ENCODE measurements at places on chromosomes 2 and 18.

GRCh38 chr2:217331523-217332416 lies 471.9 kb upstream of the TNP1 start:
- no peak for DNase-seq

- no peak for DNase-seq
Observed at GRCh38 chr2:42216694-42217093, 47.5 kb downstream of the EML4 start.

- no peak for DNase-seq
Observed at GRCh38 chr2:7661502-7661901, 744.3 kb downstream of the RNF144A start.

DNA sequence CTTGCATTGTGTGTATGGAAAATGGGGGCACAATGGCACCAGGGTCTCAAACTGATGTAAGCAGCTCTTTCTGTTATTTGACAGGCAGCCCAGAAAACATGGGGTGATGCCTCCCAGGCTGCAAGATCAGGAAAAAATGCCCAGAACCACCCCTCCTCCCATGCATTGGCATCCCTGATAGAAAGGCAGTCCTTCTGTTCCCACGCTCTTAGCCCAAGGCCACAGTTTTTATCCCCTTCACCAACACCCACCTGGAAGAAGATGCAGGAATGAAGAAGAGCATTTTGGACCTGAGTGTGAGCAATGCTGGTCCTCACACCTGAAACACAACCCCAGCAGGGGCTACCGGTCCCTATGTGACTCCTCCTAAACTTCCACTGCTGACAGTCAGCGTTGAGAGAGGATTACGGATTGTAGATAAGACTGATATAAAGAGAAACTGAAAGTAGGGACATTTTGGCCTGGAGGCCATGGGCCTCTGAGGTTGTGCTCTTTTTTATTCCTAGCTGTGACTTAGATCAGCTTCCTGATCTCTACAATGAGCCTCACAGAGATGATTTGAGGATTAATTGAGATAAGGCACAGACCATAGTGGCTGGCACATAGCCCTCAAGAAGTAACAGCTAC lies 386.0 kb upstream of the ATP5MC3 start:
- DNase-seq: no peak

GRCh38 chr2:5740817-5741216 lies 48.6 kb downstream of the SOX11 start:
- DNase-seq: no peak

DNA sequence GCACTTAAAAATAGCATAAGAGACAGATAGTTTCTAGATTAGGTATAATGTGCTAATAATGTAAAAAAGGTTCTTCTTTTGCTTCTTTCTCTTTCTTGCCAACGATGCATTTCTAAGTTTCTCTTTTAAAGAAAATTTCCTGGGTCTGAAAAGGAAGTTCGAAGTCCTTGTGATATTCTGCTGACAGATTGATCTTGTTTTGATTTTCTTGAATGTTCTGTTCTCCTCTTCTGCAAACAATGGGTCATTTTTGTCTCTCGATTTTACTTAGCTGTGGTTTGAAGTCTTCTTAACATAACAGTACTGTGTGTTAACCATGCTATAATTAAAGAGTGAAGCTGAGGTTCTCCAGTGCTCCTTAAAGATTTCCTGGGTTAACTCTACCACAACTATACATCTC lies 61.1 kb upstream of the ACYP2 start:
- no peak for DNase-seq

GRCh38 chr2:74059137-74059775 lies 74.5 kb downstream of the TET3 start:
- no peak for DNase-seq

- DNase-seq: no peak
Observed at GRCh38 chr18:45374878-45375630, 240.2 kb upstream of the SLC14A2 start.

- DNase-seq: no peak
Observed at GRCh38 chr2:226902041-226902966, 66.5 kb downstream of the RHBDD1 start.

DNA sequence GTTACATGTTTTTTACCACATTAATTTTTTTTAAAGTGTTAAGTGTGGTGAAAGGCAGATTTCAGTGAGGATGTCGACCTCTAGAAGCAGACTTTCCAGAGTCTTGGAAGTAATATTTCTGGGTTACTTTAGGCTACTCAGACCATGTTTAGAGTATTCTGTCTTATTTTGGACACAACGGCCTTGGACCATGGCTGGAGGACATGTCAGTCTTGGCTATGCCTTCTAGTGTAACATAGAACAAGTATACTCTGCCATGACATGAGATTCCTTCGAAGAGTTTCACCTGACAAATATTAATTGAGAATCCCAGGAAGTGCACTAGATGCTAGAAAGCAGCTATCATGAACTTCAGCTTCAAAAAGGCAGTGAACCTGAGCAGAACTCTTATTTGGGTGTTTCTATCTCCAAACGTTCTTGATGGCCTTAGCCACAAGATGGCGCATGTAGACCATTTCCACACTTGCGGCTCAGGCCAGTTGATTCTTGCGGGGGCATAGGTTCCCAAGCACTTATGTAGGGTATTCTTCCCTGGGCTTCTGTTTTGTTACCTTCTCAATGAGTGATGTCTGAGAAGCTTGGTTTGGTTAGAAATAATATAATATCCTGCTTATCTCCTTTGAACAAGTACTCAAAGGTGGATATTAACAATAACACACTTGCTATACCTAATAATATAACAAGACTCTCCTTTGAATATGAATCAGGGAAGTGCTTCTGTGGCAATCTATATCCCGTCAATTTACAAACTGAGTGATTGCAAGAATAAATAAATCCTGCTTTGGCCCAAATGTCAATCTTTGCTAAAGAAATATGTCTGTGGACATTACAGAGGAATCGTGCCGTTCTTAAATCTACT lies 62.0 kb downstream of the CACNB4 start:
- peak; percentile 76 for DNase-seq

DNA sequence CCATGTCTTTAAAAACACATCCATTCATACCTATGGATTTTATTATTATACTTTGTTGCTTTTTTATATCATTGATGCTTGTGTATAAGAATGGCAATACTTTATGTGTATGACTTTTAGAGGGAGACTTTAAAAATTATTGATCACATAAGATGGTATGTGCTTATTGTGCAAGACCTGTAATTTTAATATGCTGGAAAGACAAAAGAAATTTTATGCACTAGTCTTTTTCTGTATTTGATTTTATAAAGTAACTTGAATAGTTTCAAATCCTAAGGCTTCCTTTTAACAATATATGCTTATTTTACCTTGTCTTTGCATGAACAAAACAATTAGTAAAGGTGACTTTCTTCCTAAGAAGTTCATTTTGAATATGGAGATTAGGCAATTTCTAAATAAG lies 226.4 kb downstream of the PARD3B start:
- no peak for DNase-seq

GRCh38 chr2:129673847-129674711 lies 305.4 kb upstream of the RAB6C start:
- no peak for DNase-seq

- DNase-seq: no peak
Observed at GRCh38 chr2:188395903-188396689, 104.4 kb downstream of the GULP1 start.

DNA sequence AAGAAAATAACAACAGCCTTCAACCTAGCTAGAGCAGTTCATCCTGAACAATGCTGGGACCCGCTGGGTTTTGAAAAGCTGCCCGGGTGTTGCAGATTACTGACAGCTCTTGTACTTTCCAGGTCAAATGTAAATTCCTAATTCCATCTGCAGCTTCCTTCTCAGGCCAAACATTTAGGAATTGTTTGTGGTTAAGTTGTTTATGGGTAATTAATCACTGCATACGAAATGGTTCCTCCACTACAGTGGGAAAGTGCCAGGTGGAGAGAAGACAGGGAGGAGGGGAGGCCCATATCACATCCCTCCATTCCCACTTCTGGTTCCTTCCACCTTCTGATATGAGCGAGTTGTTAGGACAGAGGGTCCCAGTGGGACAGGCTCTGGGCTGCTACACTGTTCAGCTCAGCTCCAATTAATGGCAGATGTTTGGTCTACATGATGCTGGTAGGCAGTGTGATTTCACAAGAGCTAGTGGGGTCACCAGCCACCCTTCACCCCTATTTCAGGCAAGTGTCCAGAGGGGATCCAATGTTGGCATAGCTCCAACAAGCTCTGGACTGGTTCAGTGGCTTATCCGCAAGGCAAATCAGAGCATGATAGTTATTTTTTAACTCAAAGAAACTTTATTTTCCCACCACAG lies 112.9 kb upstream of the ACAA2 start:
- DNase-seq: no peak

- DNase-seq: no peak
Observed at GRCh38 chr18:12595571-12596255, 62.2 kb downstream of the SPIRE1 start.

DNA sequence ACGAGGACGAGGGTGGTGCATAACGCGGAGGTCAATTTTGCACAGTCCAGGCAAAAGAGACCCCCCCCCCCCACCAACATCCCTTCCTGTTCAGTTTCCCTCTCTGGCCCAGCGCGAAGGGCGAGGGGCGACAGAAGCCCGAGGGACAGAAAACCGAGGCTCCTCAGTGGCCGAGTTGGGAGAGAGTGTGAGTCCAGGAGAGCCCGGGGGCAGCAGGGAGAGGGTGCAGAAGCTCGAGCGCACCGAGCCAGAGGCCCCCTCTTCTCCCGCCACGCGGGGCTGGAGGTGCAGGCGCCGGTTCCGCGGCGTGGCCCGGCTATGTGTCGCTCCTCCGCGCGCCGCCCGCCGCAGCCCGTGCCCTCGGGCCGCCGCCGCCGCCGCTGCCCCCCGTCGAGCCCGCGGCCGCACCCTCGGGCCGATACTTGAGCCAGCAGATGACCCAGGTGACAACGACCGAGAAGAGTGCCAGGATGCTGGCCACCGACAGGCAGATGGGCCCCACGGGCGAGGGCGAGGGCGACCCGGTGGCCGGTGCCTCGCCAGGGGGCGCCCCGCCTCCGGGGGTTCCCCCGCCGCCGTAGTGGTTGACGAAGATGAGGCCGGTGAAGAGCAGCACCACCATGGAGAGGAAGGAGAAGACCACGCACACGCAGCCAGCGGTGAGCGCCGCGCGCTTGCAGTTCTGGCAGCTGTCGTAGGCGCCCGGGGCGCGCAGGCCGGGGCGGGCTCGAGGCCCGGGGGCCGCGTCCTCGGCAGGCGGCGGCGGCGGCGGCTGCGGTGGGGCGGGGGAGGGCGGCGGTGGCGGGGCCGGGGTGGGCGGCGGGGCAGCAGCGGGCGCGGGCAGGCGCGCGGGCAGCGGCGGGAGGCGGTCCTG lies 20.2 kb upstream of the PAX3 start:
- no peak for DNase-seq

- DNase-seq: no peak
Observed at GRCh38 chr2:109330056-109330455, 201.1 kb downstream of the SH3RF3 start.

GRCh38 chr2:182522972-182523473 lies 96.2 kb upstream of the PDE1A start:
- DNase-seq: peak; percentile 14

GRCh38 chr18:76565238-76566173 lies 70.5 kb upstream of the ZNF516 start:
- peak; percentile 73 for DNase-seq

DNA sequence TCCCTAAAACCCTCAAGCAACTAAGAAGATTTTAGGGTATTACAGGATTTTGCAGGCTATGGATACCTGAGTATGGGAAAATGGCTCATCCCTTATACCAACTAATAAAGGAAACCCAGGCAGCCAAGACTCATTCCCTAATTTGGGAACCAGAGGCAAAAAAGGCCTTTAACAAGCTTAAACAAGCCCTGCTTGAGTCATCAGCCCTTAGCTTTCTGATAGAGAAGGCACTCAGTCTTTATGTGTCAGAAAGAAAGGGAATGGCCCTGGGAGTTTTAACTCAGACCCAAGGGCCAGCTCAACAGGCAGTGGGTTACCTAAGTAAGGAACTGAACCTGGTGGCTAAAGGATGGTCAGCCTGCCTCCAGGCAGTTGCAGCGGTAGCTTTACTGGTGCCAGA lies 96.9 kb upstream of the RMP24 start:
- DNase-seq: peak; percentile 23

DNA sequence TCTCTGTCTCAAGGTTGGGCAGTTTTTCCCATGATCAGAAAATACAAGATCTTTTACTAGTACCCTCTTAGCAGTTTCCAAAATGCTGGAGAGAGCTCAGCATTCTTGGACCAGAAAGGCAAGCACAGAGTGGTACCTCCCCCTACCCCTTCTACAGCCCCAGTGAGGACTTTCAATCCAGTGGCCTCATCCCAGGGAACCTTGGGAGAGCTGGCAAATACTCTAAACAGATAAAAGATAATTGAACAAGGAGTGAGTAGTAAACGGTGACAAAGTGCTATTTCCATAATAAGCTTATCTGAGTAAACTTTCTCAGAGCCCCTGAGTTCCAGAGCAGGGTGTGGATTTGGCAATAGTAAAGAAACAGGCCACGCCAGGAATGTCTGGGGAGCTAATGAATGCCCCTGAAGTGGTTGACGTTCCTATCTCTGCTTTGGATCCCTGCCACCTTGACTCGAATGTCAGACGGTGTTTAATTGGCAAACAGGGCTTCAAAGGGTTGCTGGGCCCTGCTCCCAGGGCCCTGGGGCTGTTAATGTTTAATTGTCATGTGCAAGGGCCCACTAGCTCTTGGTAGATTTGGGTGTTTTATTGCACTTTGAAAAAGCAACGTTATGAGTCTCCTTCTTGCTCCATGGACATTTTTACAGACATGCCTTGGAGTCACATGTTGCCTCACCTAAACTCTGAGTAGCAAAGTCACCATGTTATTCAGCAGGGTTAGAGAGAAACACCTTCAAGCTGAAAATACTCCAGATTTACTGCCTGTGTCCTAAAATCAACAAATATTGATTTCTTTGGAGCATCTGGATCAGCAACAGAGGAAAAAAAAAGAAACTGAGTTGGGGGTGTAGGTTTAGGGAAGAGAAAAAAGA lies 239.9 kb downstream of the CYRIA start:
- no peak for DNase-seq

DNA sequence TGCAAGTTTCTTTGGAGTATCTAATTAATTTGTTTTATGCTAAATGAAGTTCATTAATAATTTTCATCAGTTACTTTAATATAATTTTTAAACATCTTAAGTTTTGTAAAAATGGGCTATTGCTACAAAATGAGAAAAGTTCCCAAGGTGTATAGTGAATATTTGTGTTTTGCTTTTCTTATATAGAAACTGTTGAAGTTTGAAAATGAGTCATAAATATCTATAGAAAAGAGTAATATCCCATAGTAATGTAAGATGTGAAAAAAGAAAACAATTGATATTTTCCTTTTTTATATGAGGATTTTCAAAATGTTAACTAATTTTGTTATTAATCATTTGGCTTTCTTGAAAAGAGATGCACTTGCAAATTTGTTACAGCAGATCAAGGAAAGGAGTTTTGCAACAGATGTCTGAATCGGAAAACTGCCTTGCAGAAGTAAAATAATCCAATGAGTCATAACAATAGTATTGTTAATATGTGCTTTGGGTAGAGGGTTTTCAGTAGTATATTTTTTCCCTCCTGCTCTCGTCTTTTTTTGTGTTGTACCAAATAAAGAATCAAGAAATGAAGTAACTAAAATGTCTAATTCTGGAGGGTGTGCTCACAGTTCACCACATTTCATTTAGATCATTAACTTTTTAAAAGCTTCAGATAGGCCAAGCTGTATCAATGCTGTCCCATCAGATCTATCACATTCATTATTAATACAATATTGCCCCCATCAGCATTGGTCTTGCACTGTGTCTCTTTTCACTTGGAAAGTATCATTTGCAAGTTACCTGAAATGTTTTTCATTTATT lies 15.5 kb downstream of the DUSP19 start:
- peak; percentile 3 for DNase-seq

Data from NCI-H524 (cell line).